Eye (tissue), 1 donor: ENCODE measurements at places on chromosomes 6 and 20.

DNA sequence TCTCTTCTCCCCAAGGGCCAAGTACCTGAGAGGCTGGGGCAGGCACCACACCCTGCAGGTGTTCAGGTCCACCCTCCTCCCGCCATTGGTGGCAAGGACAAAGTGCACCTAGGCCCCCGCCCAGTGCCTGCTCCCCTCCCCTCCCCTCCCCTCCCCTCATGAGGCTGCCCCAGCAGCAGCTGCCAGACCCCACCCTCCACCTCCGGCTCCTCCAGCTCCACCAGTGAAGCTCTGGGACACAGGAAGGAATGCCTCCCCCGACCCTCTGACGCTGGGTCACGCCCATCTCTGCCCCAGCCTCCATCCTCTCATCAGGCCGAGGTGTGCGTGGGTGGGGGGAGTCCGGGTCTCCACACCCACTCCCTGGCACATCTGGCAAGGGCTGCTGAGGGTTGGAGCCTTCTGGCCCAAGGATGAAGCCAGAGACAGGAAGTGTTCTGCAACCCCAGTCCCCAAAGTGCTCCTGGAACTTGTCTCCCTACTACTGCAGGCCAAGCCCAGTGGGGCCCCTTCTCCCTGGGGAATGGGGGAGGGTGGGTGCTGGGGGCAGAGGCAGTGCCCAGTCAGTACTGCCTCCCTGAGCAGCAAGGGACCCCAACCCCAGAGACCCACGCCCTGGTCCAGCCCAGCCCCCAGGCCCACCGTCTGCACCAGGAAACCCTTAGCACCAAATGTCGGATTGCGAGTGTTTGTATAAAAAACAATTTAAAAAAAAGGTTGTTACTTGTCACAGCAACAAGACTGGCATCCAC is 1.6 kb upstream of the UCKL1 start:
- no peak for DNase-seq

- no peak for DNase-seq
Observed at GRCh38 chr6:138594758-138595140, 95.5 kb upstream of the NHSL1 start.

- DNase-seq, result no peak
Observed at GRCh38 chr6:133796235-133796634, 92.7 kb upstream of the TCF21 start.

DNA sequence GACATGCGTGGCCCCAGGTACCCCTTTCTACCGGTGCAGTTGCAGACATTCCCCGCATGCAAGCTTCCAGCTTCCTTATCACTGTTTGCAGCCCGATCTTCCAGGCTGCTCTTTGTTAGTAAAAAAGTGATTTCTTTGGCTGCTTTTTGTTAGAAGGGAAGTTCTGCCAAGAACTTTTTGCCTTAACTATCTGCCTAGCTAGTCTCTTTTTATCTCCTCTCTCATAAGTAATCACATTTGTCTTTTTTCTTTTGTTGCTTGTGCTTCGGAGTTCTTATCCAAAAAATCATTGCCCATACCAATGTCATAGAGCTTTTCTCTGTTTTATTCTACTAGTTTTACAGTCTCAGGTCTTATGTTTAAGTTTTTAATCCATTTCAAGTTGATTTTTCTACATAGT is 20.3 kb downstream of the FAM162B start:
- no peak for DNase-seq

- DNase-seq, result peak; percentile 2
Observed at GRCh38 chr6:120447605-120448004, 886.7 kb downstream of the TBC1D32 start.

DNA sequence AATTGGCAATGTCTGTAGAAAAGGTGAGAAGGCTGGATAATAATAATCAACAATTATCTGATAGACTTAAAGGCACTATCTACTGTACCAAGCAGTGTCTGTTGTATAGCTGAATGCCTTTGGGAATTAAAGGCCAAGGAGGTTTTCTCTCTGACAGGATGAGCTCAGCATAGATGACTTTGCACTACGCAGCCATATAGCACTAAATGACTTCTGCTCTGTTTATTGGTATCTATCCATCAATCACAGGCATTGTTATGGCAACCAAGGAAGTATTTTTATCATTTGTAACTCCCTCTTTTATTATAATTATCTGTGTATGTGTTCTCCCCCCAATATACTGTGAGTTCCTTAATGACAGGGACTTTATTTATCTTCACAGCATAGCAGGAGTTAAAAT is 654.3 kb downstream of the PHF3 start:
- DNase-seq, result no peak

DNA sequence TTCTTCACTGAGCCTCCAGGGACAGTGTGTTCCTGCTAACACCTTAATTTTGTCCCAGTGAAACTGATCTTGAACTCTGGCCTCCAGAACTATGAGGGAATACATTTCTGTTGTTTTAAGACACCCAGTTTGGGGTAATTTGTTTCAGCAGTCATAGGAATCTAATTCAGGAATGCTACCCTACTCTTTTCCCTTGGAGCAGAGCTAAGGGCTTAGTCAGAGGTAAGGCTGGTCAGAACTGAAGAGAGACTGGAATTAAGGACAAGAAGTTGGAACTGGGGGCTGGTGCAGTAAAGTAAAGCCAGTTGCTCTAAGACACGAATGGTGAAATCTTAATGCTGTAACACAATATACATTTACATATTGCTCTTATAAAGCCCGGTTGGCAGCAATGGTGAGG is 809.7 kb downstream of the MAFB start:
- DNase-seq, result no peak
